CD4-positive, alpha-beta memory T cell (primary cell): ENCODE measurements at places on chromosomes 4 and X.

DNA sequence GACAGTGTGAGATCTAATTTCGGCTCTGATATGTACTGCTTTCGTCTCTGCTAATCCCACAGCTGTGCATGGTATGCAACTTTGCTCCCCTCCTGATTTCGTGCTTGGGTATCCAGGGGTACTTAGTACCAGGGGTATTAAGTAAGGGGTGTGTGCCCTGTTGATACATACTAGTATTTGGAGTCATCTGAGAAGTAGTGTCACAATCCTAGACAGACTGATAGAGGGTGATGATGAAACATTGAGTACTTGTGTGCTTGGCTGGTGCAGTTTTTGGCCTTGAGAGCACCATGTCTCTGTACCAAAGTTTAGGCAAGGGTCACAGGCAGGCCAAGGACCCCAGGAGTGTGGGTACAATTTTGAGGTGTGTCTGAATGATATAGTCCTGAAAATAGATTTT, 10.9 kb downstream of the GPAT3 start:
- no peak for DNase-seq

GRCh38 chr4:15884666-15885065, 53.9 kb downstream of the FGFBP1 start:
- DNase-seq, result no peak

GRCh38 chr4:97531351-97531750, 611.9 kb downstream of the STPG2 start:
- DNase-seq, result no peak

- no peak for DNase-seq
Measured at GRCh38 chrX:786441-786881, 155.9 kb downstream of the SHOX start.

DNA sequence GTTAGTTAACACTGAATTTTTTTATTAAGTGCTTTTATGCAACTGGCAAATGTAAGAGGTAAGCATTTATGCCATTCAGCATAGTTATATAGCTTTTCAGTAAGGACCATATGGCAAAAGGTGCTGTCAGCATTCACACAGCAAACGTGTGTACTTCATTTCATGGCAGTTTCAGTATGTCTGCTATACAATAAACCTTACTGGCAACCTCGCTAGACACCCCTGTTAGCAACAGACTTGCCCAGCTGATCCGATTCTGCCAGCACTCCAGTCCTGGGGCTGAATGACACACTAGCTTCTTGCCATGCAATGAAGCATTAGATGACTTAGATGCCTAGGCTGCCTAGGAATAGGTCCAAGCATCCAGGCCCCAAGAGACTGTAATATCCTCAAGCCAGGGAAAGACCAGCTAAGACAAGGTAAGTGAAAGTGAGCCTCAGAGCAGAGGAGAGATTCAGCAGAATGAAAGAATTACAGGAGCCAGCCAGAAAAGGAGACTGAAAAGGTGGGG, 47.3 kb upstream of the DOCK11 start:
- no peak for DNase-seq

- no peak for DNase-seq
Measured at GRCh38 chr4:24248674-24249630, 335.4 kb downstream of the DHX15 start.

- DNase-seq, result no peak
Measured at GRCh38 chr4:23881052-23881501, 8.8 kb downstream of the PPARGC1A start.

GRCh38 chrX:120468071-120468470, 1.0 kb downstream of the LAMP2 start:
- DNase-seq, result no peak

- DNase-seq, result no peak
Measured at GRCh38 chrX:31316340-31316991, 244.6 kb upstream of the FTHL17 start.

- no peak for DNase-seq
Measured at GRCh38 chrX:11296051-11296450, 2.8 kb downstream of the AMELX start.

GRCh38 chr4:47929682-47930201, 15.4 kb upstream of the NFXL1 start:
- DNase-seq, result no peak

- peak; percentile 89 for DNase-seq
Measured at GRCh38 chrX:24479924-24480323, 14.8 kb downstream of the PDK3 start.
